ENCODE measurements at places on chromosomes 2 and 18.

DNA sequence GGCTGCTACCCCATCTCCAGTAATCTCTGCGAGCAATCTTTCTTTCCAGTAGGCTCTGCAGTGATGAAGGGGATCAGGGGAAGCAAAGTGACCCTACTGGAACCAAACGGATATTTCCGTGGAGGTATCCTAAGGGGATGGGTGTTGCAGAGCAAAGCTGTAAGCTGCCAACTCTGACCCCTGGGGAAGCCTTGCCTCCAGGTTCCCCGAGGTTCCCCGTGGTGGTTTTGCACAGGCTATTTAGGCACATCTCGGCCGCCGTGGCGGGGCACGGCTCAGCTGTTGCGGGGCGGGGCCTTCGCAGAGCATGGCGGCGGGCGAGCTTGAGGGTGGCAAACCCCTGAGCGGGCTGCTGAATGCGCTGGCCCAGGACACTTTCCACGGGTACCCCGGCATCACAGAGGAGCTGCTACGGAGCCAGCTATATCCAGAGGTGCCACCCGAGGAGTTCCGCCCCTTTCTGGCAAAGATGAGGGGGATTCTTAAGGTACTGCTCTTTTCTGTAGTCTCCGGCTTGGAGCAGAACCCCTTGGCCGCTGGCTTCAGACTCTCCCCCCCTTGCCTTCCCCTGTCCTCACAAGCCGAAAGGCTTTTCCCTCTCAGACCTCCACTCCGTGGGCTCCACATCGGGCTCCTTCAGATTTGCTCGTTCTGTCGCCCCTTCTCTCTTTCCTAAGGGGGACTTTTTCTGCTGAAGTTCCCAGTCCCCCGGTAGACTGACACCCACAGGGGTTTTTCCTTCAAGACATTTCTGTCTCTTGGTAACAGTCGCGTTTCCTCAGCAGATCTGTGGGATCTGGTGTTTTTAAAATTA is at the start of gene COMMD1:
Gene COMMD1, plus strand, starts transcription at position 303 of the 814 bp plus-strand sequence. Its CDS starts 5 bp downstream, at position 308.
- DNase-seq: peak; percentile 82

DNA sequence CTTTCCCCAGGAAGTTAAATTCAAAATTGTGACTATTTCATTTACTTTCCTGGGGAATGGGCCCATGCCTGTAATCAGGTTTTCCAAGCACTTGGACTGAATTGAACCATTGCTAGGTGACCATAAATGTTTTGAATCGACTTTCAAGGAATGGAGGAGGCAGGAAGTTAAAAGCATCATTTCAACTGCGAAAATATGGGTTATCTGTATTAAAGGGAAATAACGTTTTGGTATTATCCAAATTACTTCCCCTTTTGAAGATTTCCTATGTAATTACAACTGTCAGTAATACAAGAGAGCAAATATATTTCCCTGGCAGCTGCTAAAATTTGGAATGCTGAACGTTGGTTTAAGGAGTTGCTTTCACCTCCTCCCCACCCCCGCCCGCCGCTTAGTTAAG is 19.0 kb downstream of the PNO1 start:
- DNase-seq: no peak

DNA sequence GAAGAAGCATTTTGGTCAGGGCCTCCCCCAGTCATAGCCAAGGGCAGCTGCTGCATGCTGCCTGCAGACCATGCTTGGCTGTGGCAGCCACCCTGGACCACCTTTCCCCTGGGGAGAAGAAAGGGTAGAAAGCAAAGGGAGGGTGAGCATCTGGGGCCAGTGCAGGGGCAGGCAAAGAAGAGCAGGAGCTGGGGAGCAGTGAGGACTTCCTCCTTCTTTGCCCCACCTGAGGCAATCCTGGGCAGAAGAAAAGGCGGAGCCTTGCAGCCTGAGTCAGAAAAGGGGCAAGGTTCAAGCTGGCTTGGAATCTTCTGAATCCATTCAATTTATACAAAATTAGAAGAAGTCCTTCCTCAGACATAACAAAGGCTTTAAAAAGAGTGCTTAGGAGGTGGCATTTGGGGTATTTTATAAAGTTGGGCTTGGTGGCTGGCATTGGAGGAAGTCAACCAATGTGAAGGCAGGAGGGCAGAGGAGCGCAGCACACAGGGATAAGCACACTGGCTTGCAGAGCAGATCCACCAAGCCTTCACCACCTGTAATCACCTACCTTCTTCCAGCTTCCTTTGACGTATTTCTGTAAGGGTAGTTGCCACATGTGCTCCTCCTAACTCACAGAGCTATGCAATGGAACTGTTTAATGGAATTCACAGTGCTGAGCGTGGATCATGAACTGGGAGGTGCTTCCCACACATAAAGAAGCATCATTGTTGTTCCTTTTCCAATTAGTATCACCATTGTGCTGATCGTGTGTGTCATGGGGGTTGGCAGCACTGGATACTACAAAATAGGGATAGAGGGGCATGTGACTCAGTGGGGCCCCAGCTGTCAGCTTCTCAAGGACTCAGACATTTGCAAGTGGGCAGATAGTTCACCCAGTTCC is 154.4 kb upstream of the EPAS1 start:
- no peak for DNase-seq

- DNase-seq: peak; percentile 6
Measured at GRCh38 chr2:96427917-96428316, 77.2 kb downstream of the NEURL3 start.

GRCh38 chr2:132936261-132936660 is 266.3 kb upstream of the LYPD1 start:
- no peak for DNase-seq

- DNase-seq: no peak
Measured at GRCh38 chr18:8411492-8411891, 197.7 kb upstream of the RAB12 start.

DNA sequence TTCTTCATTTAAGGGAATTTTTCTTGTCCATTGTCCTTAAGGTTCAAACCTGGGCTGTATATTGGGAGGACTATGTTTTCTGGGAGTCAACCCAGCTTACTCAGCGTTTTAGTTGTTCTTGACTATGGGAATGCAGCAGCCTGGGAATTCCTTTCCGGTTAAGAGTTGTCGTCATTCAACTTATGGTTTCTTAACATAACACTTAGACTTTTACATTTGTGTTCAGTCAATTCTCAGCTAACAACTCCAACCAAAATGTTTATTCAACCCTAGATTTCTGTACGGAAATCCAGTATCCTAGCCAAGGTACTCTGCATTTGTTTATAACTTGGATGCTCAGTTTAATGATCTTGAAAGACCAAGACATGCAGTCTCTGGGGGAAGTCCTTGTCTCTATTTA is 960.9 kb downstream of the CBLN2 start:
- no peak for DNase-seq

DNA sequence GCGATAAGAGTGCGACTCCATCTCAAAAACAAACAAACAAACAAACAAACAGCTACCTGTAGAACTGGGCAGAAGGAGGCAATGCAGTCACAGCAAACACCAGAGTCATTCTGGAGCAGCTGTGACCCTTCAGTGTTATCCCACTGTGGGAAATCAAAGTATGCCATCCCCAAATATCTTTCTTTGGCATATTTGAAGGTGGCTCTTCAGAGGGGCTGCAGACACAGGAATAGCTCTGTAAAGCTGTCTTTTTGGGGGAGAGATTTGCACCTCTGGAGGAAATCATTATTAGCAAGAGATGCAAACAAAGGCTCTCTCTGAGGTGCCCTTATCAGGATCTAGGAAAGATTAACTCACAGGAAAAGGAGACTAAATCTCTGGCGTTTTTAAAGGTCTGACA is 98.5 kb upstream of the XPO1 start:
- DNase-seq: no peak

- no peak for DNase-seq
Measured at GRCh38 chr18:54825601-54826344, 2.5 kb upstream of the RAB27B start.

GRCh38 chr2:120134263-120134662 is 88.9 kb downstream of the TMEM185B start:
- no peak for DNase-seq

GRCh38 chr18:3172097-3172496 is 47.7 kb downstream of the MYOM1 start:
- DNase-seq: no peak

DNA sequence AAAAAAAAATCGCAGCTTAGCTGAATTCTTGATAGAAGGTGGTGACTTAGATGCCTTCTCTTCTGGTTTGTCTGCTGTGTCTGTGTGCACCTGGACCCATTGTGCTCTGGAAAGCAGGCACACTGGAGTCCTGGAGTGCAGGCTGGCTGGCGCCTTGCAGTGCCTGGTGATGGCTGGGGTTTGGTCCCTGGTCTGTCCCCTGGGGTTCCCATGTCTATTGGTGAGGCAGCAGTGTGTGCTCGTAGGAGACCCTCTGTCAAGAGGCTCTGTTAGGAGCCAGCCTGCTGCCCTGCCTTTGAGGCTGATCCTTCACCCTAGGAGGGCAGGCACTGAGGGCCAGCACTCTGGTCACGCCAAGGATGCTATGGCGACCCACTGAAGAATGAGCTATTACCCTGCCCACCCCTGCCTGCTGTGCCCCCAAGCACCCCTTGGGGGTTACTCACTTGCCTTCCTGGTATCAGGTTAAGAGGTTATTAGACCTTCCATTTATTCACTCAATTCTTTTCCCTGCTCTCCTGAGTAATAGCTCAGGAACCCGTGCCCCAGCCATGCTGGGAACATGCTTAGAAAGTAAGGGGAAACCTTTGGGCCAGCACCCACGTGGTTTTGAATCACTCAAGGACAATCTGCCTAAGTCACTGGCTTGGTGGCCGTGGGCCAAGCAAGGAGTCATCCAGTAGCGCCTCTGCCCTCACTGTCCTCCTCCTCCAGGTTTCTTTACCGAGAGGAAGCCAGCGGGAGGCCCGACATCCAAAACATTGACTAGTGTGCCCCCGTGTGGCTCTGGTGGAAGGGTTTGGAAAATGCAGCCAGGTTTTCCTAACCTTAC is 284.5 kb downstream of the PRKCE start:
- peak; percentile 92 for DNase-seq

GRCh38 chr2:239223310-239224198 is 177.3 kb downstream of the HDAC4 start:
- no peak for DNase-seq

GRCh38 chr2:190578158-190579057 is 43.9 kb upstream of the NEMP2 start:
- peak; percentile 72 for DNase-seq

DNA sequence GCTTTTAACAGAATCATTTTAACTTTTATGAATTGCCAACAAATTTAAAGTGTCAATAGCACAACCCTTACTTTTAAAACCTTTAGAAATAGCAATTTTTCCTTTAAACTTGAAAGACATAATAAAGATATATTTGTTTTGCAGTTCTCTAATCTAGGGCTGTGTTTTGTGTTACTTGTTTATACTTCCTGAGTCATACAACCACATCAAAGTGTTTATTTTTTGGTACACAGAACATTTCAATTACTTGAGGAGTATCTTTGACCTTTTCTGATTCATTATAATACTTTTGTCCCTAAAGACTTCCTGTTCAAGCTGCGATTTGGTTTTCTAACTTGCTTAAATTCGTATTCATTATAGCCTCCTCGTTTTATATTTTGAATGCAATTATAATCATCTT is 21.8 kb downstream of the TYW5 start:
- no peak for DNase-seq

DNA sequence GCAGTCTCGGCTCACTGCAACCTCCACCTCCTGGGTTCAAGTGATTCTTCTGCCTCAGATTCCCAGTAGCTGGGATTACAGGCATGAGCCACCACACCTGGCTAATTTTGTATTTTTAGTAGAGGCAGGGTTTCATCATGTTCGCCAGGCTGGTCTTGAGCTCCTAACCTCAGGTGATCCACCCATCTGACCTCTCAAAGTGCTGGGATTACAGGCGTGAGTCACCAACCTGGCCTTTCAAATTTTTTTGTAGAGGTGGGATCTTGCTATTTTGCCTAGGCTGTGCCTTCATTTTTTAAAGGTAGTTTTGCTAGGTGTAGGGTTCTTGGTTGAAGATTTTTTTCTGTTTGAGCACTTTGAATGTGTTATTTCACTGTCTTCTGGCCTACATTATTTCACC is 6.2 kb downstream of the HAUS1 start:
- no peak for DNase-seq

GRCh38 chr2:117785740-117786139 is 28.8 kb upstream of the DDX18 start:
- DNase-seq: peak; percentile 78

DNA sequence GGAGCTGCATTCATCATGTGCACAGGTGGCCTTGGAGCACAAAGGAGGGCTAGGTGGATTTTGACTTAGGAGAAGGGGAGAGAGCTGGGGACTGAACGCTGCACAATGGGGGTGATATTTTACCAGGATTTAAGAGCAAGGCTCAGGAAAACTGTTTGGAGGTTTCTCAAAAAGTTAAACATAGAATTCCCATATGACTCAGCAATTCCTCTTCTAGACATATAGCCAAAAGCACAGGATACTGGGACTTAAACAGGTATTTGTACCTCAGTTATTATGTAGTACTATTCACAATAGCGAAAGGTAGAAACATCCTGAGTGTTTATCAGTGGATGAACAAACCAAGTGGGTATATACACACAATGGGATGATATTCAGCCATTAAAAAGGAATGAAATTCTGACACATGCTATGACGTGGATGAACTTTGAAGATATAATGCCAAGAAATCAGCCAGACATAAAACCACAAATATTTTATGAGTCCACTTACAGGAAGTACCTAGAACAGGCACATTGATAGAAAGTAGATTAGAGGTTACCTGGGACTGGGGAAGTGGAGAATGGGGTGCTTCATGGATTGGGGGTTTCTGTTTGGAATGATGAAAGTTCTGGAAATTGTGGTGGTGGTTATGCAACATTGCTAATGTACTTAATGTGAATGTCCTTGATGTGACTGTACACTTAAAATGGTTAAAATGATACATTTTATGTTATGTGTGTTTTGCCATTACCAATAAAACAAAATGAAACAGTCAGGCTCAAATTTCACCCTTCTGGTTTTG is 216.9 kb downstream of the HAUS1 start:
- DNase-seq: no peak

- DNase-seq: no peak
Measured at GRCh38 chr2:26536371-26537068, 58.6 kb upstream of the OTOF start.

DNA sequence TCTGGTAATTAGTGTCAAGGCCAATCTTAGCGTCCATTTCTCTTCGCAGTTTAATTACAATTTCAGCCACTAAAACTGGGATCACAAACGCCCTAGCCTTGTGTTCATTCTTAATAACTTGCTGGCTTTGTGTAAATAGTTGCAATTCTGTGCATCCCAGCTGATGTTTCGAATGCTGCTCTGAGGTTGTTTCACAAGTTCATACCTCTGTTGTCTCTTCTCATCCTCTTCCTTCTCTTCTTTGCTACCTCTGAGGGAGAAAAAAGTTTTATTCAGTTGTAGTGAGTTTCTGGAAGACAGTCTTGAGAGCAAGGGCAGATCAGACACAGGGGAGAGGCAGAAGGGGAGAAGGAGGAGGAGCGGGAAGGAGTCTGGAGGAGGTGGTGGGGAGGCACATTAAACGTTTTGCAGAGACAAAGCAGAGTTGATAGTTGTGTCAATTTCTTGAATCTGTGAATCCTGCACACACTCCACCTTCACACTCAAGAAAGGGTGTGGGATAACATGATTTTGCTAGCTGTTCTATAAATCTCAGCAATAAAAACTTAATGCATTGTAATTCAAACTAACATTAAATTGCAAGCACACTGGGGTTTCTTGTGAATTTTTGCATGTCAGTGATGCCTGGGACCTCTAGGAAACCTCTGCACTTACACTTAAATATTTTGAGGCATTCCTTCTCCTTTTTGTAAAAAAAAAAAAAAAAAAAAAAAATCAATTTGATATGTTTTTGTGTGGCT is 6.8 kb downstream of the MEIS1 start:
- DNase-seq: no peak
